Heart right ventricle (tissue), 16 donors: ENCODE measurements at places on chromosomes 5 and 9. TPM values are rescaled to one million over a fixed set of nuclear protein-coding genes. Genes with fewer than 3 reads are reported as not detected.
A peak's percentile ranks its signal among the peaks of the same experiment; 100 is the strongest.

DNA sequence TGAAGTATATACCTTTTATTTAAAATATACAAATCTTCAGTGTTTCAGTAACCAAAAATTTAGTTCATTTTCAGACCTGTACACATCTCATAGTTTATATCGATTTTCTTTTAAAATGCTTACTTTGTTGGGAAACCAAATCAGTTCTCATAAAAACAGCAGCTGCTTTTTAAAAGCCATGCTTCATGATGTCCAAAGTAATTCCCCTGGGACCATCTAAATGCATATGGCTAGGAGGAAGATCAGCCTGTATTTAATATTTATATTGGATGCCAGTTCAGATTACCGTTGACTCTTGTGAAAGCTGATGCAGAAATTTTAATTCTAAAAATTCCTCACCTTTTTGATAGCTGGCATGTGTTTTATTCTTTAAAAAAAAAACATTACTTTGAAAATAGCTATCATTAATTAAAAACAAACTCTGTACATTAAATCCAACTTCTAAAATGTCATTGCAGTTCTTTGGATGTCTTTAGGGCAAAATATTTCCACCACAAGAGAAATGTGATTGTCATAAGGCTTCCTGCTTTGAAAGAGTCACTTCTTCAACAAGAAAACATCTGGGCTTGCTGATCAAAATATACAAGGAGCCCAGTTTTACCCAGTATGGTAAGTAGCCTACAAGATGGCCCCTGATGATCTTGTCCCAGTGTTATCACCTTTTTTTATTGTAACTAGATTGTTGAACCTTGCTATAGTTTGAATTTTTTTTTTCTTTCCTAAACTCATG lies 1242.9 kb upstream of the CDH6 start:
- DNase-seq, result no peak

GRCh38 chr9:127209220-127209619 lies 55.4 kb upstream of the GARNL3 start:
- DNase-seq, result no peak

Gene PARP8
- 0.97 TPM for polyA plus RNA-seq

DNA sequence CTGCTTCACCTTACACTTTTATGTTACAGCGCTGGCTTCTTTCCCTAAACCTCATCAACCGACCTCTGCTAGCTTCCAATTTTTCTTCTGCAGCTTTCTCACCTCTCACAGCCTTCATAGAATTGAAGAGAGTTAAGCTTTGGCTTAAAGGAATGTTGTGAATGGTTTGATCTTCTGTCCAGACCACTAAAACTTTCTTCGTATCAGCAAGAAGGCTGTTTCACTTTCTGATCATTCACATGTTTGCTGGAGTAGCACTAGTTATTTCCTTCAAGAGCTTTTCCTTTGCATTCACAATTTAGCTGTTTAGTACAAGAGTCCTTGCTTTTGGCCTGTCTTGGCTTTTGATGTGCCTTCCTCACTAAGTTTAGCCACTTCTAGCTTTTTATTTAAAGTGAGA lies 49.5 kb downstream of the NR3C1 start:
- DNase-seq, result no peak

Gene MVB12B
- 2.8 TPM for polyA plus RNA-seq

- no peak for DNase-seq
Measured at GRCh38 chr5:122515709-122516431, 203.8 kb downstream of the SNCAIP start.

DNA sequence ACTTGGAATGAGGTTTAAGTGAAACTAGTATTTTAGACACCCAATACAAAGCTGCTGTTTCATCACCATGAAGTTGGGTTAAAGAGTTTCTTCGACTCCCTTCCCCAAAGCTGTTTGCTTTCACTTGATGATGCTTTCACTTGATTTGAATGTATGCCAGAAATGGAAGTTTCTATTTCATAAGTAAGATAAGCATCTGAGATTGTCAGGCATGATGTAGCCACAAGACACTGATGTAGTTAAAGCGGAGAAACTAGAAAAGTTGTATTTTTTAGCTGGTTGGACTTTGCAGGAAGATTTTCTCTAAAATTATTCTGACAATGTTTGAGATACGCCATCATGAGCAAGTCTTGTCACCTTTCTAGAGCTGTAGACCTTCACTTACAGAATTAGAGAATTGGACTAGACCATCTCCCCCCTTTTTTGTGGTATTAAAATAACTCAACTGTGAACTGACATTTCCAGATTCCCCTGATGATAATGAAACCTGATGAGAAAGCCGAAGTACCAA lies 20.0 kb downstream of the MOCS2 start:
- DNase-seq, result no peak

Gene PCDHB6
- 0.16 TPM for polyA plus RNA-seq

DNA sequence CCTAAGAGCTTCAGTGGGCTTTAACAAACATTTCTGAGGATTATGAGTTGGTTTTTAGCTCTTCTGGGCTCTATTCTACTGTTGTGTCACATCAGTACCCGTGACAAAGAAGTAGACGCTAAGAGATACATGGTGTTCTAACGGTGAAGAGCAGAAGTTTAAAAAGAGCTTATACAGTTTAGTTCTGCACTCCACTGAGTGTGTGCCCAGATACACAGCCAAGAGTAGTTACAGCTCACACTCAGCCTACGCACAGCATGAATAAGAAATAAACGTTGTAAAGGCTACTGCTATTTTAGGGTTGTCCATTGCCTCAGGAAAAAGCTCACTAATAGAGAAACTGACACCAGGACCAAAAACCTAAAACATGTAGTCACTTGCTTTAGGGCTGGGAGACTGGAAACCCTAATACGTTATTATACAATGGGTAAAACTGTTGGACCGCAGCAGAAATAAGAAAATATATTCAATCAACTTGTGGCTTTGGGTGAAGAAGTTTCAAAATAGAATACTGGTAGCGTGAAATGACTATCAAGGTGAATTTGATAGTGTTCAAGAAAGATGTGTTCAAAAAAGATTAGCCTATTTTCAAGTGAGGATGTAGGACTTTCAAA lies 34.7 kb downstream of the PSIP1 start:
- no peak for DNase-seq

- no peak for DNase-seq
Measured at GRCh38 chr5:69048230-69048629, 45.6 kb upstream of the SLC30A5 start.

Gene FGF10
- 0.72 TPM for polyA plus RNA-seq

DNA sequence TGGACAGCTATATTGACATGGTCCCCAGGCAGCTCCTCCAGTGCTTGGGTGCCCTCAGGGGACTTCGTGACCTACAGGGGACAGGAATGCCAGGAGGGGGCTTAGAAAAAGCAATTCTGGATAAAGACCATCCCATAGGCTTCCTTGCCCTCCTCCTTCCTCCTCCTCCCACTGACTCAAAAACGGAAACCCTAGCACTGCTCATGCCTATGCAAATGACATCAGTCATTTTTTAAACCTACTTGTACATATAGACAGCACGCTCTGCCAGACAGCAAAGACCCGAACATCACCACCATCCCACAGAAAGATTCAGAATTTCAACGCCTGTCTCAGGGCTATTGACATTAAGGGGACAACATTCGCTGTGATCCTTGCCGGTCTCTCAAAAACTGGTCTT lies 11.0 kb downstream of the IGFBPL1 start:
- DNase-seq, result no peak

Gene IL7R
- polyA plus RNA-seq, result 0.22 TPM

DNA sequence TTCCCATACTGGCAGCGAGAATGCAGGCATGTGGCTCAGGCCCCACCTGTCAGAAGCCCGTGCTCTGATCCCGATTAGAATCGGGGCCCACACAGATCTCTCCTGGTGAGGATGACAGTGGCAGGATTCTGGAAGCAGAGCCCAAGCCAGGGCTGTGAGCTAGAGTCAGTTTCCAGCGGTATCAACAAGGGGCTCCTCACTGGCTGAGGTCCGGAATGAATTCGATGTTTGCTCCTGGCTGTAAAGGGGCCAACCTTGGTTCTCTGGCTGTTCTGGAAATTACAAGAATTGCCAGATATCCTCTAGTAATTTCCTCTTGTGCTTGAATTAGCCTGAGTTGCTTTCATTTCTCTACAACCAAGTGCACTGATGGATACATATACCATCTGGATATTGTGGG lies 129.1 kb upstream of the SPRY4 start:
- no peak for DNase-seq

- no peak for DNase-seq
Measured at GRCh38 chr9:69877852-69878514, 57.4 kb downstream of the CFAP95 start.

Gene PLPP6
- polyA plus RNA-seq, result 1.9 TPM

Gene CDKN2B-AS1
- not detected for polyA plus RNA-seq

Gene GPBP1
- 50.8 TPM for polyA plus RNA-seq

DNA sequence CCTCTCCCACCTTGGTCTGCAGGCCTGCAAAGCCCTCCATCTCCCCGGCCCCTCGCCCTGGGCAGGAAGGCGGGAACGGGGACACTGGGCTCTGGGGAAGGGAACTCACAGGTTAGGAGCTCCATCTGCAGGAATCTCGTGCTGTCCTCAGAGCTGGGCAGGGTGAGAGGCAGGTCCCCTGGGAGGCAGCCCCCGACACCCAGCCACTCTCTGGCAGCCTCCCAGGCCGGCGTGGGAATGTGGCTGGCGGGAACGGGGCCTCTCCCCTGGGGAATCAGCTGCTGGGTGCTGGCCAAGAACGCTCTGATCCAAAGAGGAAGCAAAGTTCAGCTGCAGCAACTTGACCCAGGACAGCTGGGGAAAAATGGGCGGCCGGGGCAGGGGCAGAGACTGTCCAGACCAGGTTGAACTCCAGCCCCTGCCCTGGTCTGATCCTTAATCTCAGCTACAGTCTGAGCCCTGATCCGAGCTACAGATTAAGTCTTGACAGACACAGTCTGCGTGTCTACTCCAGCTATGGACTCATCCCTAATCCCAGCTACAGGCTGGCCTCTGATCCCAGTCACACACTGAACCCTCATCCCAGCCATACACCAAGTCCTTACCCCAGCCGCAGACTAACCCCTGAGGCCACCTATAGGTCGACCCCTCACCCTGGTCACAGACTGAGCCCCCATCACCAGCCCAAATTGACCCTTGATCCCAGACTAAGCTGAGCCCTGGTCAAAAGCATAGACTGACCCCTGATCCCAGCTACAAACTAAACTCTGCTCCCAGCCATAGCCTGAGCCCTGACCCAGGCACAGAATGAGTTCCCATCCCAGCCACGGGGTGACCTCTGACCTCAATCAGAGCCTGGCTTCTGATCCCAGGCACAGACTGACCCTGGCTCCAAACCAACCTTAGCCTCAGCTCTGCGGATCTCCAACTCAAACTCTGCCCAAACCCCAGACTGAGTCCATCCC lies 37.3 kb upstream of the EGFL7 start:
- peak; percentile 93 for DNase-seq
